ENCODE measurements at places on chromosomes 2 and 18.

- peak; percentile 93 for DNase-seq
These were observed 65.6 kb downstream of the ATP8B1 start for GRCh38 chr18:57737400-57738060.

DNA sequence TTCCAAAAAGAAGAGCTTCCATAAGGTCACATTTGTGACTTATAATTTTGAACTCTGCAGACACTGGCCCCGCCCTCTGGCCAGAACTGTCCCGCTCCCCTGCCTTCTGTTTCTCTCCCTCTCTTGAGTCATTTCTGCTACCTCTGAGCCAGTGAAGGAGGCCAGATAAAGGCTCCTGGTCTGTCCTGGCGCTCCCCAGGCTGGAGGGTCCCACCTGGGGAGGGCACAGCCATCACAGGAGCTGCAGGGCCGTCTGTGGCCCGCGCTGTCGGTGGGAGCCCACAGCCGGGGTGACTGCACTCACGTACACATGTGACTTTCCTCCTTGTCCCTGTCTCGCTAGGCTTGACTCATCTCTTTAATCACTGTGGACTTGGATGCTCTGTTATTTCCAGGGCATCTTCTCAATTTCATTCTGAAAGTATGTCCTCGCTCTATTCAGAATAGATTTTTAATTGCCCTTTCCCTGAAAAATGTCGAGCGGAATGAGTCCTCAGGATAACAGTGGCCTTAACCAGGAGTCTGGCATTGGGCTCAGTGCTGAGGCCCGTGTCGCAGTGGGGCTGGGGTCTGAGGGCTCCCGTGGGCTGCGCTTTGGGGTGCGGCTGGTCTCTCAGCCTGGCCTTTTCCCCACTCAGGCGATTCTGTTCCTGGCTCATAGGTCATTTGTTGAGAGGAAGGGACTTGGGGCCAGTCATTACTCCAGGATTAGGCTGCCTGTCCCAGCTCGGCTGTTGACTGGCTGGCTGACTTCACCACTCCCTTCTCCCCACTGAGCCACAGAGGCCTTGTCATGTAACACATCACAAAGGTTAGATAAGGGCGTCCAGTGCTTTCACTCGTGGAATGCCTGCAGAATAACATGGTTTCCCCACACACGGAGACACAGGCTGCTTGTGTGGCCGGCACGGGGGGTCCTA, 34.5 kb downstream of the KLHL29 start:
- no peak for DNase-seq

DNA sequence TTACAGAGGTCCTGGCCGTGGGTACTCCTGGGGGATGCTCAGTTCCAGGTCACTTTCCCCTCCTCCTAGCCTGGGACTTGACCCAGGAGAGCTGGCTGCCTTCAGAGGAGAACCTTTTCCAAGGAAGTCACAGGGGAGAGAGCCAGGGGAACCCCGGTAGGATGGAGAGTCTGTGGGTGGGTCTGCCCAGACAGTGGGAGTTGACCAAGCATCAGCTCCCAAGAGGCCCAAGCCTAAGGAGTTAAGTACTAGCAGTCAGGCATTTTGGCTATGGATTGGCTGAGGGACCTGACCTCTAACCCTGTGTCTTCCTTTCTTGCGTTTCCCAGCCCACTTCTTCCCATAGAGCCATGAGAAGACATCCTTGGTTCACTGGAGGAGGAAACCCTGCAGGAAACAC, 48.8 kb upstream of the PLB1 start:
- DNase-seq = no peak

GRCh38 chr2:181892799-181893435, 1.4 kb downstream of the ITPRID2 start:
- no peak for DNase-seq

GRCh38 chr18:24232800-24233199, 93.9 kb downstream of the CABYR start:
- no peak for DNase-seq

DNA sequence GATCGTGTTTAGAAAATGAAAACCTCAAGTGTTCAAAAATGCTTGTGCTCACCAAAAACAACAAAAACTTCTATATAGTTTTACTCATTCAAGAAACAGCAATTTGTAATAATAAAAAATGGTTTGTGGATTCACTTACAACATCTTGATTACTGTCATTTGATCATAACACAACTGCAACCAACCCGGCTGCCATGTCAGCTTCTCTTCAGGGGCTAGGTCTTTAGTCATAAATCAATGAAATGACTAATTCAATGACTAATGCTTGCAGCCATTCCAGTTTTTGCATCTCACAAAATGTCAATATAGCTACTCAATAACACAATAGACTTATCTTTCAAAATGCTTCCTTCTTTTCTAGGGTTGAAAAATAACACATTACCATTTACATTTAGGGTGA, 128.0 kb downstream of the OLA1 start:
- no peak for DNase-seq

DNA sequence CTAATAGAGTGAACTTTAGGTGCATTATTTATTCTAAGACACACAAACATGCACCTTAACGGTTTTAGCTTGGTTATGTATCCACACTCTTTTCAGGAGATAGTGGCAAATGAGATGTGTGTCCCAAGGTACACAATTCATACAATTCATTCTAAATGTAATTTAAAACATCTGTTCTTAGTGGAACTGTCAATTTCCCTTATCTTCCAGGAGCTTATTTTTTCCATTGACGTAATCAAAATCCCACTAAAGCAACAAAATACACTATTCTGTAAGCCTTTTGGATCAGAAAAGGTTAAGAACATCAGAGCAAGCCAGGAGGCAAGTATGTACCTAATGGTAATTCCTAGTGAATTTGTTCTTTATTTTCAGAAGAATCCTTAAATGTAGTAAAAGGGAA, 19.8 kb downstream of the EIF2AK3 start:
- no peak for DNase-seq

DNA sequence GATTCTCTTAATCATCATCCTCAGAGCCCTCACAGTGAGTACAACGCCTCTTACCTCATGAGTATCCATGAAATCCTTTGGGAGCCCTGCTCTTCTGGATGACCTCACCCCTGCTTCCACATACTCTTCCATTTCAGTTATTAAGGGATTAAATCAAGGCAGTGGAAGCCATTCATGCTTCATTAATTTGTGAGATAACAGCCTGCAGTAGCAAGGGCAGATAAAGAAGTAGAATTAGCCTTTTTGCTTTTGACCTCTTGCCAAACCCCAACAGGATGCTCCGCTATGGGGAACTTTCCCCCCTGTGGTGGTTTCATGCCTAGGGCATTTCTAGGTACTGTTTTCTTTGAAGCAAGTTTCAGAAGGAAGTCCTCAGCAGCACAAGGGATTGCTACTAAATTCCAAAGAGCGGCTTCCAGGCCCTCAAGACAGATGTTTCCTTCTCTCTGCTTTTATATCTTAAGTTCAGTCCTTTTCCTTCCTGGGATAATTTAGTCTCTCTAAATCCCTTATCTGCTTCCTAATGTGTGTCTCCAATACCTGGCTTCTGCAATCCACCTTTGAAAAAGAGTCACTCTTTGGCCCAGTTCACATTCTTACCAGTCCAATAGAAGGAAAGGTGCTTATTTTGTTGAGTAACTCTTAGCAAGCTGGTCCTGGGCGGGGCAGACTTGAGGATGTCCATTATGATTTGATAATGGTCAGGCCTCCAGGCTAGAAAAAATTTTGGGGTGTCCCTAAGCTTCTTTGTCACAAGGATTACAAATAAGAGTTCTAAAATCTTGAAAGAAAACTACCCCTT, 76.9 kb downstream of the MYO1B start:
- peak; percentile 39 for DNase-seq

GRCh38 chr2:28603821-28604220, 108.0 kb downstream of the PLB1 start:
- DNase-seq = no peak

- no peak for DNase-seq
These were observed 295.9 kb upstream of the LINC00305 start for GRCh38 chr18:64444819-64445218.

GRCh38 chr2:234679301-234679740, 182.4 kb upstream of the ARL4C start:
- no peak for DNase-seq

- DNase-seq = no peak
These were observed 22.5 kb downstream of the TMEM178A start for GRCh38 chr2:39688181-39688580.

DNA sequence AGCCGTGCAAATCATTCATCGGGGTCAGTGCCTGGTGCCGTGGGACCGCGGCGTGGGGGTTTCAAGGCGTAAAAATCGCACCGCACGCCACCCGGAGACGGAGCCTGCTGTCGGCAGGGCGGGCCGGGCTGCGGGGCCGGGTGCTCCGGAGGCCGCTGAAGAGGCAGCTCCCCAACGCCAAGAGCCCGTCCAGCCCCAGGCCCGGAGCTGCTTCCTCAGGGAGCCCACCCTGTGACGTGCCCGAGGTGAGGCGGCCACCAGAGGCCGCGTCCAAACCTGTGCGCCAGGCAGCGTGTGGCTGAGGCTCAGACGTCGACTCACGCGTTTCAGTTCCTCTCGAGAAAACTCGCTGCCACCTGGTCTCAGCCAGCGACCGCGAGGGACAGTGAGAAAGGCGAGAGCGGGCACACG, 98.1 kb downstream of the NFATC1 start:
- no peak for DNase-seq

- DNase-seq = peak; percentile 6
These were observed 26.0 kb downstream of the FAM178B start for GRCh38 chr2:96960153-96960961.

- no peak for DNase-seq
These were observed 225.3 kb upstream of the HDAC4 start for GRCh38 chr2:239625971-239626734.

GRCh38 chr2:226782092-226782713, 17.4 kb downstream of the IRS1 start:
- no peak for DNase-seq

DNA sequence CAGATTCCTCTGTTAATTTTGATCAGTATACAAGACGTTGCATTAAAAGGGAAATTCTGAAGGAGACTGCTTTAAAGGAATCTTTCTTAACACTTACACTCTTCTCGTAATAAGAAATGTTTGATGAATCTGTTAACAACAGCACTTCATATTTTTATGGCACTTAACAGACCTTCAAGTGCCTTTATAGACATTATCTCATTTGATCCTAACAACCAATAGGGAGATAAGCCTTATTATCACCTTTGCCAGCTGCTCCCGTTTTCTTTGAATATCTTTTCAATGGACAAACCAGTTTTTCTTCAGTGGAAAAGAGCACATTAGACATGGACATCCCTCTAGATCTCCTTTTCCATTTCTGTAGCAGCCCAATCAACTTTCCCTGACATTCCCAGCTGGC, 653.0 kb upstream of the FAM98A start:
- no peak for DNase-seq

- no peak for DNase-seq
These were observed 814.5 kb upstream of the RAB6C start for GRCh38 chr2:129165006-129165405.

Measured in GF-D8 (cell line).